ENCODE measurements at places on chromosomes 2 and 18. TPM values are rescaled to one million over a fixed set of nuclear protein-coding genes. Genes with fewer than 3 reads are reported as not detected.

Gene SCN1A
- 0.13 TPM for polyA plus RNA-seq

Gene IL36G
- polyA plus RNA-seq = 0.67 TPM

Gene ANKRD30BL
- polyA plus RNA-seq = 0.85 TPM

Gene CYP26B1
- polyA plus RNA-seq = 13.8 TPM

Gene TTN
- polyA plus RNA-seq = 1.2 TPM

Gene TET3
- polyA plus RNA-seq = 26.2 TPM

Data from left kidney (tissue), 8 donors.